ENCODE measurements at places on chromosomes 2 and 18.

DNA sequence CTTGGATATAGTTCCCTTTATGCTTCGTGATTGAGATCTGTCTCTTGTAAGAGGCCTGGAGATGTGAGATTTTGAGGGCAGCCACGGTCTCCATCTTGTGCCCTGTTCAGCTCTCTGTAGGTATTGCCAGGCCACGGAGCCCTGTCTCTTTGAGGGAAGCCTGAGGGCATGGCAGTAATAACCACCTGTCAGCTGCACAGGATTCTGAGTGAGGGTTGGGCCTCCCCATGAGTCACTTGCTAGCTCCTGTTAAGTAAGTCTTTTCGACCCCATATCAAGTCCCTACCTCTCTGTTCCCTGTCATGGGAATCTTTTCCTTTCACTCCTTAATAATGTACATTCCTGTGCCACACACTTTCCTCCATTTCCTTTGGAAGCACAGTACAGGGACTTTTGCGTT lies 20.4 kb downstream of the LYPD6B start:
- DNase-seq: no peak

- no peak for DNase-seq
Observed at GRCh38 chr2:167430447-167430846, 542.2 kb downstream of the XIRP2 start.

DNA sequence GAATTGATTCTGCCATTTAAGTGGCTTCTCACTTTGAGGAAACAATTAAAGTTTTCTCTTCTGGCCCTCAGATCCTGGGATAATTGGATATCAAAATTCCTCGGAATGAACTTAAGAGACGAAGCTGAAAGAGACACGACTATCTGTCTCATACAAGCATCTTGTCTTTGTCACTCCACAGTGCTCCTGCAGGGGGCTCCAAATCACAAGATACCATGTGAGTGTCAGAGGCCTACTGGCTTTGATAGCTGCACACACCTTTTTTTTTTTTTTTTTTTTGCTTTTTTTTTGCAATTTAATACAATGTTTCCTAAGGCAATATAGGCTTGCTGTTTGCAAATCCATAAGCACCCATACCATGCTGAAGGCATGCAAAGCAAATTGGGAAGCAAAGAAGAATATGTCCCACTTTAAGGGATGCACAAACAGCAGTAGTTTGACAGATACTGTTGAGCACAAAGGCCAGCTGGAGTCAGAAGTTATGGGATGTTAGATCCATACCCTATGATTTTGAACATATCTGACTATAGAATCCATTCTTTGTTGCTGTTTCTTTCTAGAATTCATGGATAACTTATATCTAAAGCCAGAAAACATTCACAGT lies 109.0 kb upstream of the CBLN2 start:
- no peak for DNase-seq

DNA sequence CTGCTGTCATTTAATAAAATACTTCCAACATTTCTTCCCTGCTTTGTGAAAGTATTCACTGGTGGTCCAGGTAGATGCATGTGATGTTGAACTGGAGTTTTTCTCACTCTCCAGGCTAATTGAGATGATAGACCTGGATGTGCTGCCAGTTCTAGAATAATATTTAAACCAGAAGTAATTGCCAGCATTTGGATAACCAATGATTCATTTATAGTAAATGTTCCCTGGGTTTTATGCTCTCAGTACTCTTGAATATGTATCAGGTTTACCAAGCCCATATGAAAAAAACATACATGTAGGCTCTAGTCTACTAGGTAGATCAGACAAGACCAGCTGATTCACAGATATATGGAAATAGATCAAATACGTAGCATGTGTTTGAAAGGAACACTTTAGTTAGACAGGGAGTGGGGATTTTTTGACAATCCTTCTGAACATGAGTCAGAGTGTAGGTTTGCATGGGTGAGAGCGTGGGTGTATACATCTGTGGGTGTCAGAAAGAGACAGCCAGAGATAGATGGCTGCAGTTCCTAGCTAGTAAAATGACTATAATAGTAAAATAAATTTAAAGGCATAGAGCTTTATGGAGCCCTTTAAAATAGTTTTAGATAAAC lies 115.1 kb downstream of the NAB1 start:
- no peak for DNase-seq

DNA sequence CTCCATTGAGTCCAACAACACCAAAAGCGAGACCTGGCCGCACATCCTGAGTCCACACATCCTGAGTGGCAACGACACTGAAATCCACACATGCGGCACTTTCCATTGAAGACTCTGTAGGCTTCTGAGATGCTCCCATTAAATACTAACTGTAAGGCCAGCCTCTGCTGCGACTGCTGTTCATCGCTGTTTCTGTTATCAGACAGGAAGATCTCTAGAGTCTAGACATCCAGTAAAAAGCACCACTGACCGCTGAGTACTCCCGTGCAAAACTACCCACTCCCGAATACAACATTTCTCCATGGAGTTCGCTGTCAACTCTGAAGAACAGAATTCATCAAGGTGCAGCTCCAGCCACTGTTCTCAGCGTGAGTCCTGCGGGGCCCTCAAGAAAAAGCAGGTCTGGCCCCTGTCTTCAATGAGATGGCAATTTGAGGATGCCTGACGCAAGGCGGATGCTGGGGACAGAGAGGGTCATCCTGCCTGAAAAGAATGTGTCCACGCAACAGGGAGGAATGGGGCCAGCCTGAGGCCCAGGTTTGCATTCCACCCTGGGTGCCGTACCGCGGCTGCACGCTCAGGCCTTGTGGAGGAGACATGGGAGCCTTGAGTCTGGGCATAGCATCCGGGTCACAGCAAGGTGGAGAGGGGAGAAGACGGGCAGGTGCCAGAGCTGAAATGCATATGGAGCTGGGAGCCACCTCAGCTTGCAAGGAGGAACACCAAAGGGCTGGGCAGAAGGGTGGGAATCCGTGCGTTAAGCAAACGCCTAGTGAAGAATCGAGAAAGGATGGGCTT lies 61.9 kb downstream of the ZNF516 start:
- DNase-seq: no peak

DNA sequence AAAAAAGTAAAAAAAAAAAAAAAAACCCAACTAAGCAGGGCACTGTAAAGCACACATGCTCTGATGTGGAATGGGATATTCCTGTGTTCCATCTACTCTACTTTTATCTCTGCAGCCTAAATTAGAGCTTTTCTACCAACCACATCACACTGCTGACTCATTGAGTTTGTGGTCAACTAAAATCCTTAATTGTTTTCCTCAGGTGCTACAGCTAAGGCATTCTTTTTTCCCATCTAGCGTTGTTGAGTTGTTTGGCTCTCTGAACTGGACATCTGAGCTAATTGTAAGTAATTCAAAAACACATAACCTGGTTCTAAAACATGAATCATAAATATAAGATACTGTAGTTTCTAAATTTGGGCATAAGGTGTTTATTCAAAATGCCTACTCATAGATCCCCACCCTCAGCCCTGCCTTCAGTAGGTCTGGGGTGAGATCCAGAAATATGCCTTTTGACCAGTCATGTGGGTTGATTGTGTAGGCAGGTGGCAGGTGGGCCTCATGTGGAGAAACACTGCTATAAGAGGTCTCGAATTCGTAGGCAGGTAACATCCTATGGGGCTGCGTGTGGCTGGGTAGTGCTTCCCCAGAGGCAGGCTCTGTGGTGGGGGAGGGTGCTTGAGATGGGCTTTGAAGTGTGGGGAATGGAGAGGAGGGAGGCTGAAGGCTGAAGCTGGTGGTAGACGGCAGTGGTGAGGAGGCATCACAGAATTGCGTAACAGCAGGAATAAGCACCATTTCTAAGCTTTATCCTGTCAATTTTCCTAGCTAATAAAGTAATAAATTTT lies 27.2 kb downstream of the ANKRD29 start:
- DNase-seq: no peak

DNA sequence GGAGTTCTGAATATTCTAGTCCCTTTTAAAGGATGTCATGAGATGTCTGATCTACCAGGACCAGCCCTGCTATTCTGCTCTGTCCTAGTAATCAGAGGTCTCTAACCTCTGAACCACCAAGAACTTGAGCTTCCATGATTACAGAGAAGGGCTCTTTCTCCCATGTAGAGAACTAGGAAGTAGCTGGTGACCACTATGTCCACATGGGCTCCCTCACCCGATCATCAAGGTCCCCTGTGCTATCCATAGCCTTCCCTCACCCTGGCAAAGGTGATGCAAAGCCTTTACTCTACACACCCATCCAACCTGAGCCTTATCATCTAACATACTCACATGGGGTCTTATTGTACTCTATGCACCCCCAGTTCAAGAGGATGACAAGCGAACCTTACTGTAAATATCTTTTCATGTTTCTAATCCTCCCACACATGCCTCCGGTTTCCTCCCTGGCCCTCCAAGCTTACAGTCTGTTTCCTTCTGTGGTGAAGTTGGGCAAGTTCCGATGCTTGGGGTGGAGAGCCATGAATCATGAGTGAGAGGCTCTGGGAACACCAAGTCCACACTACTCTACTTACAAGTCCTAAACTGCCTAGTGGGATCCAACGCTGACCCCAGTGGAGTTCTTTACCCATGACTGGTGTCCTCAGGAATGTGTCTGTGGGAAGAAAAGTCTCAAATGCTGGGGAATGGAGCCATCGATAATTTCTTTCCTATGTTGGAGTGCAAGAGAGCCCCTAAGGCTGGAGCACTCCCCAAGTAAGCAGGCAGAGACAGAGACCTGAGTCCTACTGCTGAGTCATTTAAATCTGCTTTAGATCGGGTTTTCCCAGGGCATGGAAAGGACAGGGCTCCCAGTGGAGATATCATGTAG lies 73.3 kb upstream of the KLF7 start:
- no peak for DNase-seq

DNA sequence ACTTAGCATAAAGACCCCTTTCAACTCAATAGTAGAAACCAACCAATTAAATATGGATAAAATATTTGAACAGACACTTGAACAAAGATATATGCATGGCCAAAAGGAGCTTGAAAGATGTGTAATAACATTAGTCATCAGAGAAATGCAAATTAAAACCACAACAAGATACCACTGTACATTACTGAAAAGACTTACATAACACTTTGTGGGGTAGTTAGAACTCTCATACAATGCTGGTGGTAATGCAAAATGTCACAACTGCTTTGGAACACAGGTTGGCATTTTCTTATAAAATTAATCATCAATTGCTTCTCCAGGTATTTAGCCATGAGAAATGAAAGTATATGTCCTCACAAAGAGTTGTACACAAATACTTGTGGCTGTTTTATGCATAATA lies 60.7 kb downstream of the TTC27 start:
- DNase-seq: no peak

- DNase-seq: no peak
Observed at GRCh38 chr18:76522122-76522503, 27.1 kb upstream of the ZNF516 start.

- no peak for DNase-seq
Observed at GRCh38 chr2:235030936-235031335, 79.1 kb downstream of the SH3BP4 start.

- no peak for DNase-seq
Observed at GRCh38 chr2:84158605-84159004, 300.5 kb downstream of the SUCLG1 start.

DNA sequence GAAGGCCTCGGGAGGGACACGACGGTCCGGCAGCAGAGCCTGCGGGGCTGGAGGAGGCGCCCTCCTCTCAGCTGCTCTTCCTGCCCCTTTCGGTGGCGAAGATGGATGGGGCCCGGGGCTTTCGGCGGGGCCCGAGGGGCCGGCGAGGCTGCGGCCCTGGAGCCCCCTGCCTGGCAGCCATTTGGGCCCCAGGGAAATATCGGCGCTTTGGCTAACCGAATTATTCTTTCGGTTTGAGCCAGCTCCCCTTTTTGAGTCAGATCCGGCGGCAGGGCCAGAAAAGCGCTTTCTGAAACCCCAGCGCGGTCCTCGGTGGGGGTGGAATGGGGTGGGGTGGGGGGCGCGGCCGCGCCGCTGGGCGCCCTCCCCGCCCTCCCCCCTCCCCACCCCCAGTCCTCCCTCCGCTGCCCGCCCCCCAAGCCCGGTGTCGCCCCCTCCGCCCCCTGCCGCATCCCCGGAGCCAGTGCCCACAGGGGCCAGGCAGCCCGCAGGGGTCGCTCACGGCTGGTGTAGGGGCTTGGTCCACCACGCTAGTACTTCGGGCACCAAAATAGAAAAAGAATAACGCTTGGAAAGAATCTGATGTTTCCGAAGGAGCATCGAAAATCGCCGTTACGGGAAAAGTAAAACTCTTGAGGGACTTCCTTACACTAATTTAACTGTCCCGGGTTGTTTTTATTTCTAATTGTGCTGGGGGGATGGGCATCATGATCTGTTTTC lies 9.1 kb upstream of the ARID5A start:
- DNase-seq: no peak

GRCh38 chr2:108385411-108386071 lies 7.8 kb downstream of the SULT1C4 start:
- DNase-seq: no peak

DNA sequence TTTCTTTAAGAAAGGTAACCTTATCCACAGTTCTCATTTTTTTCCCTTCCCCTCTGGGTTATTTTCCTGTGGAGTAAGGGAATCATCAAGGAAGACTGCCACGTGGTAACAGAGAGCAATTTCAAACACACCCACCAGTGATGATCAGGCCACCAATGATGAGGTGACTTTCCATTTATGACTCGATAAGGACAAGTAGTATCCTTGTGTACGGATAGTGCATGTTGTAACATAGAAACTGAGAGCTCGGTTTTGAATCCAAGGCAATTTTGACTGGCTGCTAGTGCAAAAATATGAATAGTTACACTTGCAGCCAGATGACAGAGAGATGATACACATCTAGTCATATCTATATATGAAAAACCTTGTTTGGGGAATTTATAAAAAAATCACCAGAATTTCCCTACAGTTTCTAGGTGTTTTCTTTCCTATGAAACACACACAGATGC lies 143.6 kb upstream of the TCF4 start:
- DNase-seq: no peak

- DNase-seq: no peak
Observed at GRCh38 chr2:14132386-14132785, 500.1 kb upstream of the LRATD1 start.

DNA sequence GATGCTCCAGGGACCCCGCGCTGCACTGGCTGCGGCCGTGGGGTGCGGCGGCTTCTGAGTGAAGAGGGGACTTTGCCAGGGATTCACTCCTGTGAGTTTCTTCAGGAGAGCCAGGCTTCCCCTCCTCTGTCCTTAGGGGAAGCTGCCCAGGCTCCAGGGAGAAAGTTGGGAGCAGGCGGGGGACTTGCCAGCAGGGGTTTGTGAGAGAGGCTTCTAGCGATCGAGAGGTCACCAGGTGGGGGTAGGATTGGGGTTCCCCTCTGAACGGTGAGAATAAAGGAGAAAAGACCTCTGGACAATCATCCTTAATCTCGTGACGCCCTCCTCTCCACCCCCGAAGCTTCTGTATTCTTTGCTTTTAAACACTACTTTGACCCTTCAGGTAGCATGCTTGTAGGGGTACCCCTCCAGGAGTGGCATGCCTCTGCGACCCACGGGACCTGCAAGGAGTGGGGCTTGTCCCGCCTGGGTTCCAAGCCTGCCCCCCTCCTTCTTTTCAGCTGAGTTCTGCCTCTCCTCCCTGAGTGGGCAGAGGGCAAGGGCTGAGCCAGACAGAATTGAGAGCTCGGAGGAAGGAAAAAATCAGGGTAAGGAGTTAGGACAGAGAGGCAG lies 601 bp downstream of the PROKR1 start:
- no peak for DNase-seq

DNA sequence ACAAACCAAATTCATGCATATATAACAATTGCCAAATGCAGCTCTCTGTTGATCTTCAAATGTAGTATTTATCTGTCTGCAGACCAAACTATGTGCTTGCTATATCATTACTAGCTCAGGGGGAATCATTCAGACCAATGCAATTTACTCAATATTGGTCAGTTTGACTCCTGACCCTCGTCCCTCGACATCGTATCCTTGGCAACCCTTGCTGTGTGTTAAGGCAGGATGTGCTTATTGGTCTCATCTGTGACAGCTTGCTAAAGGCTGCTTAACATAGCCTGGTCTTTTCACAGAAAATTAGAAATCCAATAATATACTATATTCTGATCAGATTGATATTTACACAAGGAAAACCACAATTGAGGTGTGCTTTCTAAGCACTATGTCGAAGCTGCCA lies 747.1 kb downstream of the GALR1 start:
- DNase-seq: no peak

Data from frontal cortex (tissue), 4 donors.